ENCODE measurements at places on chromosomes 13 and 19.

- DNase-seq: no peak
Measured at GRCh38 chr13:51967482-51968446, 43.5 kb downstream of the ATP7B start.

DNA sequence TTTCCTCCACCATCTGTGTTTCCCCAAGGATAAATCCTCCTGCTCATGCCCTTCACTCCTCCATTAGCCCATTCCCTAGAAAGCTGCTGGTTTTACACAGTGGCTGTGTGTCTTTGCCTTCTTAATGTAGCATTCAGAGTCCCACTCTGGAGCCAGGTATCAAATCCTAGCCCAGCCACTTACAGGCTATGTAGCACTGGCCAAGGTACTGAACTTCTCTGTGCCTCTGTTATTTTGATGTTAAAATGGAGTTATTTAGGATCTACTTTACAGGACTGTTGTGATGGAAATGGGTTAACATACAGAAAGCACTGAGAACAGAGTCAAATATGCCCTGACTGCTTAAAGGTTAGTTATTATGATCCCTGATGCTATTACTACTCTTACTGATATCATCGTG lies 1.5 kb upstream of the ZSCAN4 start:
- no peak for DNase-seq

- no peak for DNase-seq
Measured at GRCh38 chr13:52156724-52157261, 2.6 kb downstream of the NEK3 start.

DNA sequence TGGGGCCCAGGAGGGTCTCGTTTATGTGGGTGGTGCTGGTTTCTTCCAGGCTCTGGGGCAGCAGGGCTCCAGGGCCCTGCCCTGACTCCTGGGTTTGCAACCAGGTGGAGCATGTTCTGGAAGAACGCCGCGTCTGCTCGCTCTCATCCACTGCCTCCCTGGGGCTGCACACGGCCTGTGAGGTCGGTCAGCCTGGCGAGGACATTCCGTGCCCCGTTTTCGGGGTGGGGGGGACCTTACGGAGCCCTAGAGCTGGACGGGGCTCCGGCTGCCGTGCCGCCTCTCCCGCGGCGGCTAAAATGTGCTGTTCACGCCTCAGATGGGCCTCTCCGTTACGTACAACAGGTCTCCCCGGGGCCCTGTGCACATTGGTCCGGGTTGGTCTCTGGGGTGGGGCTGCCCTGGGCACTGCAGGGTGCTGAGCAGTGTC lies 3.3 kb downstream of the GNA11 start:
- no peak for DNase-seq

GRCh38 chr13:79625517-79625916 lies 144.6 kb downstream of the NDFIP2 start:
- no peak for DNase-seq

DNA sequence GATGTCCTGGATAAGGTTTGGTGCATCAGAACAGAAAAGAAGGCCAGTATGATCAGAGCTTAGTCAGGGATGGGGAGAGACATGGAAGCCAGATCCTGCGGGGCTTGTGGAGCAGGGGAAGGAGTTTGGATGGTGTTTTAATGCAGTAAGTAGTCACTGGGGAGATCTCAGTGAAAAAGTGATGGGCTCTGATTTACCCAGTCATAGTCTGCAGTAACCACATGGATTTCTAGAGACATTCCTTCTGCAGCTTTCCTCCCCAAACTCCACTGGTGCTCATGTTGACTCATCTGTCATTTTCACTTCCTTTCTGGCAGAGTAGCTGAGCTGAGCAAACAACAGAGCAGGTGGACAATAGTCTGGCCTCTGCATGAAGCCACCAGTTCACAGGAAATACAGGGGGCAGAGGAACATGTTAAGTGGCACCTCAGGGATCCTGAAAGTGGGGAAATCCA lies 144.1 kb downstream of the DPF1 start:
- peak; percentile 76 for DNase-seq

DNA sequence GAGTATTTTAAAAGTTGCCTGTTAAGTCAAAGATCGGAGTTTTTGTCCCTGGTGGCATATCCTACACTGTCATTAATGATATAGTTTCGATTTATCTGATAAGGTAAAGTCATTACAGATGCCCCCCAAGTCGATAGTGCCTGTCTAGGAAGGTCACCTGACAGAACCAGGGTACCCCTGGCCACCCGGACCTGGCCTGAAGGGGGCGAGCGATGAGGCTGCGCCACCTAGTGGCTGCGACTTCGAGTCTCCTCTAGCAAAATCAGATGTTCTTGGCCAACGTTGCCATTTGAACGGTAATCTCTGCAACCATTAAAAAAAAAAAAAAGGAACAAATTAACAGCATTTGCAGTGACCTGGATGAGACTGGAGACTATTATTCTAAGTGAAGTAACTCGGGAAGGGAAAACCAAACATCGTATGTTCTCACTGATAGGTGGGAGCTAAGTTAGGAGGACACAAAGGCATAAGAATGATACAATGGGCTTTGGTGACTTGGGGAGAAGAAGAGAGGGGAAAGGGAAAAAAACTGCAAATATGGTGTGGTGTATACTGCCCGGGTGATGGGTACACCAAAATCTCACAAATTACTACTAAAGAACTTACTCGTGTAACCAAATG lies 565.1 kb downstream of the LIG4 start:
- DNase-seq: peak; percentile 50

DNA sequence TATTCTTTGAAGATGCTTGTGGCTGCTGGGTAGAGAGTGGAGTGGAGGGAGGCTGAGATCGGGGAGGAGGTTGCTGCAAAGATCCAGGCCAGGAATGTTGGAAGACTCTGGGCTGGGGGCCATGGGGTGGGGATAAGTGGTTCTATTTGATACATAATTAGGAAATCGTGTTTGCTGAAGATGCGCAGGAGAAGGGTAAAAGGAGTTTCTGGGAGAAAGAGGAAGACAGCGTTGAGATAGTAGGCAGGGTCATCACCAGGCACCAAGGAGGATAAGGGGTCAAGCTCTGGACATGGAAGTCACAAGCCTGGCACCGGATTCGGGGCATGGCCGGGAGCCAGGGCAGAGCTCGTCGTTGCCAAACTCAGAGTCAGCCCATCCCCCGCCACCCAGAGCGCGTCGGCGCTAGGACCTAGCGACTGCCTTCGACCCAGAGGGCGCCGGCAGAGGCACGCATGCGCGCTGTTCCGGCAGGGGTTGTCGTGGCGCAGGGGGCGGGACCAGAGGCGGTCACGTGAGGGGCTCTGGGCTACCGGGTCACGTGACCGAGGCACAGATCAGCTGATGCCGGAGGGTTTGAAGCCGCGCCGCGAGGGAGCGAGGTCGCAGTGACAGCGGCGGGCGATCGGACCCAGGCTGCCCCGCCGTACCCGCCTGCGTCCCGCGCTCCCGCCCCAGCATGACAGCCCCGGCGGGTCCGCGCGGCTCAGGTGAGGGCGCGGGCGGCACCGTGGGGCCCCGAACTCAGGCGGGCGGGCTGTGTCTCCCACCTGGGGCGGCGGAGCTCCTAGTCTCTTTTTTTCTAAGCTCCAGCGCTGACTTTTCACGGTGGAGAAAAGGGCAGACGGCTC lies at the start of gene MCOLN1:
Gene MCOLN1, plus strand, starts transcription at position 553 of the 851 bp plus-strand sequence. Its CDS starts 127 bp downstream, at position 680.
- DNase-seq: peak; percentile 96

GRCh38 chr13:52797176-52797575 lies 51.3 kb downstream of the PCDH8 start:
- DNase-seq: no peak

- DNase-seq: no peak
Measured at GRCh38 chr13:111004444-111004843, 89.6 kb upstream of the ANKRD10 start.

DNA sequence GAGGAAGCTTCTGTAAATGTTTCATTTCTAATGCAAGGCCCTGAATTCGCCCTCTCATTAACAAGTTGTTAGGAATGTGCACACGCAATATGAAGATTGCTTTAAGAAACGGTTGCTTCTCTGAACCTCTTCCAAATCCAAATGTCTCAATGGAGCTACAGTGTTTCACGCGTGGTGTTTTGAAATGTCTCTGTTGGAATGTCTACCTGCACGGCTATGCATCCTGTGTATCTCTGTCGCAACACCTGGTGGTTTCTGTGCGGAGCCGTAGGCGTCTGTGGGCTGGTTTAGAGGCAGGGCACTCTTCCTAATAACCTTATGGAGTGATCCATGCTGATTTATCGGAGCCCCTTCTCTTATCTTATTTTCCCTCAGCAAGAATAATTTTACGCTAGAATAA lies 1584.2 kb upstream of the SLC10A2 start:
- DNase-seq: no peak

- peak; percentile 61 for DNase-seq
Measured at GRCh38 chr13:100235311-100235901, 146.5 kb downstream of the PCCA start.

GRCh38 chr19:23394511-23394910 lies 760 bp downstream of the ZNF91 start:
- no peak for DNase-seq

DNA sequence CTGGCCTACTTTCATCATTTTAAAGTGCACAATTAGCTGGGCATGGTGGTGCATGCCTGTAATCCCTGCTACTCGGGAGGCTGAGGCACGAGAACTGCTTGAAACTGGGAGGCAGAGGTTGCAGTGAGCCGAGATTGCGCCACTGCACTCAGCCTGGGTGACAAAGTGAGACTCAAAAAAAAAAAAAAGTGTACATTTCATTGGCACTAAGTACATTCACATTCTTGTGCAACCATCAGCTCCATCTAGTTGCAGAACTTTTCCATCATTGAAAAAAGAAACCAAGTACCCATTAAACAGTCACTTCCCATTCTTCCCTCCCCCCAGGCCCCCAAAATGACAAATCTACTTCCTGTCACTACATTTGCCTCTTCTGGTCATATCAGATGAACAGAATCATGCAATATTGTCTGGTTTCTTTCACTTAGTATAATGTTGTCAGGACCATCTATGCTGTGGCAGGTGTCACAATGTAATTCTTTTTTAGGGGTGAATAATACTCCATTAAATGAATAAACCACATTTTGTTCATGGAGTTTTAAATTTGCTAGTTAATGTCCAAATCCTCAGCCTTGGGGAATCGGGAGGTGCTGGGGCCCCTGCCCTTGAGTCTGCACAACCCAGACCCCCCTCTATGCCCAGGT lies 7.4 kb upstream of the SIGLEC11 start:
- no peak for DNase-seq

GRCh38 chr13:25166306-25166705 lies 5.8 kb downstream of the AMER2 start:
- no peak for DNase-seq

DNA sequence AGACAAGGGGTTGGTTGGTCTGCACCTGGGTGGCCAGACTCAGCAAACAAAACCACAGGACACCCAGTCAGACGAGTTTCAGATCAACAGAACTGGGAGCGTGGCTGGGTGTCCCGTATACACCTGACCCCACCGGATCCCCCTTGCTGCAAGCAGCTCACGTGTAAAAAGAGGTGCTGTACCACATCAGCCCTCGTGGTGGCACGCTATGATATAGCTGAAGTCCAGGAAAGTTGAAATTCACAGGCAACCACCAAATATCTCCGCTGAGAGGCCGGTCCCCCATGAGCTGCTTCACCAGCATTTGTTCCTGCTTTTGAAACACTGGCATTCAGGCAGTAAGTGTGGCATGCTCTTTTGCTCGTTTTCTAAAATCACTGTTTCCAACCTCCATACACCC lies 92.3 kb downstream of the TUBA3C start:
- DNase-seq: no peak

GRCh38 chr13:22193070-22193469 lies 522.2 kb downstream of the FGF9 start:
- no peak for DNase-seq

GRCh38 chr19:23528376-23528775 lies 133.1 kb upstream of the ZNF91 start:
- DNase-seq: no peak

DNA sequence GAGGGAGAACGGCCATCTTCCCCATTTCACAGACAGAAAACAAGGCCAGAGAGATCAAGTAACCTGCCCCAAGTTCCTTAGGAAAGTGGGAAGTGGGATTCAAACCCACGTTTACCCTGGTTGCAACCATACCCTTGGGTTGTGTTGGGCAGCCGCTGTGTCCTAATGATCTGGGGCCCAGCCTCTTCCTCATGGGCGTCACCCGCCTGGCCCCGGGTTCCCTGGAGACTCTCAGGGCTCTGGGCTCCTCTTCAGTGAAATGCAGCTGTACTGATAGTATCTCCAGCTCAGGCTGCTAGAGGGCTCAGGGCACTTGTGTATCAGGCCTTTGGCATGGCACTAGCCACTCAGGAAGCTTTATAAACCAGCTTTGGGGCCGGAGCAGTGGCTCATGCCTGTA lies 9.8 kb downstream of the TMED1 start:
- DNase-seq: no peak

DNA sequence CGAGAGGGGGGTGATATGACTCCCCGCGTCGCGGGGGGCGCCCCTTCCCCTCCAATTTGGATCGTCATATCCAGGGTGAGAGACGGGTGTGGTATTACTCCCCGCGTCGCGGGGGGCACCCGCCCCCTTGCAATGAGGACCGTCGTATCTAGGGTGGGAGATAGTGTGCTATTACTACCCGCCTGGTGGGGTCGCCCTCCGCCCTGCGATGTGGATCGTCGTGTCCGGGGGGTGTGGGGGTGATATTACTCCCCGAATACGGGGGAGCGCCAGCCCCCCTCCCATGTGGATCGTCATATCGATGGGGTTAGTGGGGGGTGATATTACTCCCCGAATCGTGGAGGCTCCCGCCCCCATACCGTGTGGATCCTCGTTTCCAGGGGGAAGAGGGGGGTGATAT lies 29.2 kb upstream of the RGCC start:
- no peak for DNase-seq

DNA sequence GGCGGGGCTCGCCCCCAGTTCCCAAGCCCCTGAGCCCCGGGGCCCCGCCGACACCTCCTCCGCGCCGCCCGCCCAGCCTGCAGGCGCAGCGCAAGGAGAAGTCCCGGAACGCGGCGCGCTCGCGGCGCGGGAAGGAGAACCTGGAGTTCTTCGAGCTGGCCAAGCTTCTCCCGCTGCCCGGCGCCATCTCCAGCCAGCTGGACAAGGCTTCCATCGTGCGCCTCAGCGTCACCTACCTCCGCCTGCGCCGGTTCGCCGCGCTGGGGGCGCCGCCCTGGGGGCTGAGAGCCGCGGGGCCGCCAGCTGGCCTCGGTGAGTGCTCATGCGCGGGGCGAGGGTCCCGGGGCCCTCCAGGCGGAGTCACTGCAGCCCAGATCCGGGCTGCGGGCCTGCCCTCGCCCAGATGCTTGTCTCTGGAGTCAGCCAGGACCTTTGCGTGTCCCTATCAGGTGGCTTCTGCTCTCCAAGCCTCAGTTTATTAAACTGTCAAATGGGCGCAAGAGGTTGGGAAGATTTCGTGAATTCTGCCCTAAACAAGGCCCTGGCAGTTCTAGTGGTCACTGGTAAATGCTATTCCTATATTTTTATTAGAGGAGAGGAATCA lies 2.0 kb downstream of the NPAS1 start:
- DNase-seq: no peak

Measured in NCI-H2081 (cell line).